ENCODE measurements at places on chromosomes 2 and 18. TPM values are rescaled to one million over a fixed set of nuclear protein-coding genes. Genes with fewer than 3 reads are reported as not detected.

DNA sequence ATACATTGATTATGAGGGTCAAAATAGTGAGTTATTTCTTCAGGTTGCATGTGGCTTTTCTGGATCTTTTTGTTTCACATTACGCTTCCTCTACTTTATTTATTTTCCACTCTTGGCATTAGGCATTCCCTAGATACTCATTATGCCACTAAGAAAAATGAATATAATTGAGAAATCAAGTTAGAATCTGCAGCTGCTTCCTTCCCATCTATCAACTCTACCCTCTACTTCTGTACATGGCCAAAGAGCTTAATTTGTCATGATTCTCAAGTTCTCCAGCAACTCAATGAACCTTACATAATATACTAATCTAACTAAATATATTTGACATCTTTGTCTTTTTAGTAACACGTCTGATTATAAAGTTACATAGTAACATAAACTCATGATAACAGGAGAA, 598.1 kb upstream of the LRRTM4 start:
- no peak for DNase-seq

DNA sequence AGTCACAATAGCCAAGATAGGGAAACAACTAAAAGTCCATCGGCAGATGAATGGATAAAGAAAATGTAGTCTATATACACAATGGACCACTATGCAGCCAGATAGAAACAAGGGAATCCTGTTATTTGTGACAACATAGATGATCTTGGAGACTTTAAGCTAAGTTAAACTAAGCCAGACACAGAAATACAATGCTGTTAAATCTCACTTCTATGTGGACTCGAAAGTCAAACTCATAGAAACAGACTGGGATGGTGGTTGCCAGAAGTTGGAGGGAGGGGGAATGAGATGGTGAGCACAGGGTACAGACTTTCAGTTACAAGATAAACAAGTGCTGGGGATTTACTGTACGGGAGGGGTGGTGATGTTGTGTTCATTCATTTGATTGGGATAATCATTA, 5.4 kb upstream of the CNDP1 start:
- no peak for DNase-seq

DNA sequence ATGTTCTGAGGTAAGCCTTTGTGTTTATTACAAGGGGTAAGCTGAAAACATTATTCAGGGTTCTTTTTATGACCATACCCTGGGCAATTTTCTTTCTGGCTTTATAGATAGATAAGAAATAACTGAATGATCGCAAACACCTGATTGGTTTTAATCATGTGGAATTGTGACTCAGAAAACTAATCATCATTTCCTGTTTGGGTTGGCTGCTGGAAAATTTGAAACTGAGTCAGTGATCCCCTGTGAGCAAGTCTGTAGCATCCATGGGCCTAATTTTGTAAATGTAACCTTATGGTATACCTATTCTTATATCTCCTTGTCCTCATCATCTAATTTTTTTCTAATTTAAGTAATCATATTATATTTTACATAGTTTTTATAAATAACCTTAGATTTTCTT, 34.3 kb downstream of the CCDC68 start:
- DNase-seq, result no peak

DNA sequence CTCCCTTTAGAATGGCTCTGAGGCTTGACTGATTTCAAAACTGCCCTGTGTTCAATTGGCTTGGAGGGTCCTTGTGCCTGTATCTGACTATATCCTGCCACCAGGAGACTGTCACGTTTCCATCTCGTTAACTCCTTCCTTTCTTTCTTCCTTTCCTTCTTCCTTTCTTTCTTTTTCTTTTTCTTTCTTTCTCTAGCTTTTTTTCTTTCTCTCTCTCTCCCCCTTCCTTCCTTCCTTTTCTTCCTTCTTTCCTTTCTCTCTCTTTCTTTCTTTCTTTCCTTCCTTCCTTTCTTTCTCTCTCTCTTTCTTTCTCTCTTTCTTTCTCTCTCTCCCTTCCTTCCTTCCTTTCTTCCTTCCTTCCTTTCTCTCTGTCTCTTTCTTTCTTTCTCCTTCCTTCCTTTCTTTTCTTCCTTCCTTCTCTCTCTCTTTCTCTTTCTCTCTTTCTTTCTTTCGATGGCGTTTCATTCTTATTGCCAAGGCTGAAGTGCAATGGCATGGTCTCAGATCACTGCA, 38.1 kb upstream of the EML6 start:
- no peak for DNase-seq

DNA sequence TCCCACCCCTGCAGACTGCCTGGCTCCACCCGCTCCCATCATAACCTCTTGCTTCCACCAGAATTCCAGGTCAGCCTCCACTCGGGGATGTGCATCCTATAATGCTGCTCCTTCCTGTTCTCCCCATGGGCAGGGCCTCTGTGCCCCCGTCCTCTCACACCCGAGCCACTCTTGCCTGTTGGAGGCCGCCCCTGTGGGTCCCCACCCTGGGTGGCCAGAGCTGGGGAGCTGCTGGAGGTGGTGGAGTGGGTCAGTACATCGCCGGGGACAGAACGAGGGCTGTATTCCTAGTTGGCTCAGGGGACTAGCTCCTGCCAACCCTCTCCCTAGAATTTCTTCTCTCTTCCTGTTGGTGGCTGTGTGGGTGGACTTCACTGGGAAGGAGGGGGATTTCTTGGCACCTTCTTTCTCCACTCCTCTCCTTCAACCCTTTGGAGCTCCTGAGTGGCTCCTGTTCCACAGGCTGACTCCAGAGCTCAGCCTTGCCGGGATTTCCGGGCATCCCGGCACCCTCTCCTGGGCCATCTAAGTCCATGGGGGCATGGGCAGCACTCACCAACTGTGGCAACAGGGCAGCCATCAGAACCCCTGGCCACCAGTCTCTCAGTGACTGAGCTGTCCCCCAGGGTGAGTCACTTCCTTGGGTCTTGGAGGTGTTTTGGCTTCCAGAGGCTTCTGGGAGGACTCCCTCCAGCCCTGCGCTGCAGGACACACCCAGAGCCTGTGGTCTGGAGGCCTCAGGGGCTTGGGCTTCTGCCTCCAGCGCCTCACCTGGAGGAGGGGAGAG, 88.2 kb upstream of the MCFD2 start:
- DNase-seq, result no peak

DNA sequence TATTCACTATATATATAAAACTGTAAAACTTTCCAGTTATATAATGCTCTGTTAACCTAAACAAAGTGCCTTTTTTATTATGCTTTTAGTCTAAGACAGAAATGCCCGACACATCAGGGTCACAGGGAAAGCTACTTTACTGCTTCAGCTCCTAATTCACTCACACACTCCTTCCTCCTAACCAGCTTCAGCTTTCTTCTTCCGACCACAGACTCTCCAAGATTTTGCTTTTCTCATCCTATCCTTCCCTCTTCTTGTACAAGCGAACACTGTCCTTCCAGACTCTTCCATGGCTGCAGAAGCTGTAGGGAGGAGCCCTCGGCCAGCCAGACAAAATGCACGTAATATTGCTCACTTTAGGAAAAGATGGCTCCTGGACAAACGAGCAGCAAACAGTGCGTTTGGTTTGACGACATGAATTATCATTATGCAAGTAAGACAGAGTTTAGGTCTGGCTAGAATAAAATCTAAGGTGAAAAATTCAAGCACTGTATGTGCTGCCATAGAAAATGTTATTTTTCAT, 47.5 kb upstream of the HNRNPA3 start:
- no peak for DNase-seq

DNA sequence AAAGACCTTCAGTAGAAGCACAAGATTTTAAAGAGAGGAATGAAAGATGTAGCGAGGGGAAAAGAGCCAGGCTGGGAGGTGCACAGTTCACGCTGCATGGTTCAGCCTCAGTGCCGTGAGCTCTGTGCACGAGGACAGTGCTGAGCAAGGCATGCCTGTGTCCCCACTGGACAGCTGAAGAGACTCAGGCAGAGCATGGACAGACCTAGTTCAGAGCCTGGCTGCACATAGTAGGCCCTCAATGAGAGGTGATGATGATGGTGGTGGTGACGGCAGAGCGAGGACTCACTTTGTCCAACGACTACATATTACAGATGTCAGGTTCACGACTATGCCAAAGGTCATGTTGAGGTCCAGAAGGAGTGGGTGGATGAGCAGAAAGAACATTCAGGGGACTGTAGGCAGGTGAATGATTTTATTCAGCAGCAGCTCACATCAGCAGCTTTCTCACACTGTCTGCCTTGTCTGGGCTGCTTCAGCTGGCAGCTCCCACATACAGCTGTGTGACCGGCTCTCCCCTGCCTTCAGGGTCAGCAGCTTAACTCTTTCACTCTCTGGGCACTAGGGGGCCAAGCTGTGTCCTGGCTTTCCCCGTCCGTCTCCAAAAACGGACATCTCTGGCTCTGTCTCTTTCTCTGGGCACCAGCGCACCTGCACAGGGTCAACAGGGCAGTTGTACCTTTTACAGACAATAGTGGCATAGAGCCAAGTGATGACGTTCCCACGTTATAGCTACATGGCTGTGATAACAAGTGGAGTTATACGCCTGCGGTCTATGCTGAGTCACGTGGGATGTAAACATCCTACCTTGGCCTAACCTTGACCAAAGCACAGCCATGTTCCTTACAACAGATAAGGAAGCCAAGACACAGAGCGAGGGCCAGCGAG, 128.8 kb upstream of the MSH6 start:
- no peak for DNase-seq

- DNase-seq, result no peak
Measured at GRCh38 chr2:60505880-60506260, 47.6 kb downstream of the BCL11A start.

DNA sequence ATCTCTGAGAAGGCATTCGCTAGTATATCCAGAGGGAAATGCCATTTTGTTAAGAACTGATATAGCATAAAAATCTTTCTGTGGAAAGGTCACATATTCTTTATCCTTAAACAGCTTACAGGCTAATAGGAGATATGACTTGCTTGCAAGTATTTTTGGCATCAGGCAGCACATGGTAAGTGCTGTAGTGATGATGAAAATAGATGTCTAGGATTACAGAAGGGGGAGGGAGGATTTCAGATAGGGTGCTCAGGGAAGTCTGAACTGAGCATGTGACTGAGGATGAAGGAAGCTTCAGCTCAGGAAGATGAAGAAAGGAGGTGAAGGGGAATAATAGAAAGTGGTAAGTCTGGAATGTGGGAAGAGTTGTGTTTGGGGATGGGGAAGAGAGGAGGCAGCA, 158.5 kb upstream of the NOSTRIN start:
- DNase-seq, result no peak

GRCh38 chr2:20074901-20075300, 23.5 kb upstream of the LAPTM4A start:
- no peak for DNase-seq

The ARMC9 gene
- 2.2 TPM for total RNA-seq

The CAB39 gene
- total RNA-seq, result 107 TPM

The GPR17 gene
- not detected for total RNA-seq

The DDX18 gene
- total RNA-seq, result 24.5 TPM

The GALNT3 gene
- total RNA-seq, result 0.69 TPM

The MPV17 gene
- 15.3 TPM for total RNA-seq

The GPR155 gene
- 6.3 TPM for total RNA-seq

The PLGLB2 gene
- 0.67 TPM for total RNA-seq

Measured in psoas muscle (tissue), 8 donors.